Femur (tissue), 1 donor: ENCODE measurements at places on chromosomes 11 and 22.

DNA sequence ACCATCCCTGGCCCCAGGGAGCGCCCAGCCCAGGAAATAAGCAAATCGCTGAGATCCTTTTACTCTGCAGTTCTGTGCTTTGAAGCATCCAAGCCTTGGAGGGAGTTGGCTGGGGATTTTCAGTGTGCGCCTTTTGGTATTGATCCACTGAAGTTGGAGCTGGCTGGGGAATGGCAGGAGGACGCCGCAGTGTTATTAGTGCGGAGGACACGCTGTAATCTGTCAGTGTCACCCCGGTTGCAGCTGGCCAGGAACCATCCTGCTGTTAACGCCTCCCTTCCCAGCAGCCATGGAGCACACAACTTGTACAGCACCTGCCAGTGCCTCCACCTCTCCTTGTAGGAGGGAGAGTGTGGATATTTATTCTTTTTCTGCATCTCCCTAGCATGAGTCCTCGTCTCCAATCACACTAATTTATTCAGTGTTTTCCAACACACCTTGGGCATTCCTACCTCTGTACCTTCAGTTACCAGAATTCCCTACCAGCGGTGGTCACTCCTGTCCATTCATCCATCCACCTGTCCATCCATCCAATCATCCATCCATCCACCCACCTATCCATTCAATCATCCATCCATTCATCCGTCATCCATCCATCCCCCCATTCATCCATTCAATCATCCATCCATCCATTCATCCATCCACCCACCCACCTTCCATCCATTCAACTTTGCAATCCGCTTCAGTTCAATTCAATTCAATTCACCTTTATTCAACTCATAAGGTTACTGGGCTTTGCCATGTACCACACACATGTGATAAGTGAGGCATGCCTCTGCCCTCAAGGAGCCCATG is 21.9 kb upstream of the EIF3D start:
- DNase-seq, result no peak

DNA sequence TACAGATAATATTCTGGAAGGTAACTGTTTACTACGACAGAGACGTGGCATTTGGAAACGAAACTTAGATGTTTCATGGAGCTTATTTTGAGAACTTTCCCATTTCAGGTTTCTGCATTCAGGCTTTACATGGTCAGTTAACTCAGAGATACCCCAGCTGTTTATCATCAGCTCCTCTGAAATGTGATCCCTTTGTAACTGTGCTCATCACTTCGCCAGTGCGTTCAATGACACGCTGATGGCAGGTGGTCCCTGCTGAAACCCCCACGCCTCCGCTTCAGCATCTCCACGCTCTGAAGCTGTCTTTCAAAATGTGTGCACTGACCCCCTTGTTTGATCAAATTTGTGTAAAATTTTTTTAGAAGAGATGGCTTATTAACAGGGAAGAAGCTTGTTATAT is 30.5 kb downstream of the ALG12 start:
- DNase-seq, result no peak

DNA sequence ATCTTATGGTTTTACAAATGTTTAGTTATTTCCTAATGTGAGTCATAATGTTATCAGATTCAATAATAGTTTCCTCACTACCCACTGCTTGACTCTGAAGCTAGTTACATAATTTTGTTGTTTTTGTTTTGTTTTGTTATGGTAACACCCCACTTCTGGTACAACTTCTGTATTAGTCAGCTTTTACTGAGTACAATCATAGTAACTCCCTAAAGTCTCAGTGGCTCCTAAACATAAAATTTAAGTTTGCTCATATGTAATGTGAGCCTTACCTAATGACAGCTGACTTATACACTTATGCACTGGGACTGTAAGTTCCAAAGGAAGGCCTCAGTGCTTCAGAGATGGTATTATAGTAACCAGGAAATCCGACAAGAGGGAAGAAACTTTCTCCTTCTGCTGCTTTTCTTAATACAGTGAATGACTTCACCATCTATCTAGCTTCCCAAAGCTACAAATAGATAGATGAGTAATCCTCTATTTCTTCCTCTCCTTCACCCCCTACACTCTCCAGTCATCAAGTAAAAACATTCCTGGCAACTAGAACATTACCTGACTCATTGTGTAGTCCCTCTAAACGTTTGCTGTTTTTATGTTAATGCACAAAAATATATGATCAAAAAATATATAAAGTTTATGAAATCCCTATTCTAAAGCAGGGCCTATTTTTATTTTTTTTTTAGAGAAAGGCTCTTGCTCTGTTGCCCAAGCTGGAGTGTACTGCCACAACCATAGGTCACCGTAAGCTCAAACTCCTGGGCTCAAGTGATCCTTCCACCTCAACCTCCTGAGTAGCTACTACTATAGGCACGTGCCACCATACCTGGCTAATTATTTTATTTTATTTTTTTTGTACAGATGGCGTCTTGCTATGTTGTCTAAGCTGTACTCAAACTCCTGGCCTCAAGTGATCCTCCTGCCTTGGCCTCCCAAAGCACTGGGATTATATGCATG is 563.0 kb downstream of the SOX6 start:
- no peak for DNase-seq

DNA sequence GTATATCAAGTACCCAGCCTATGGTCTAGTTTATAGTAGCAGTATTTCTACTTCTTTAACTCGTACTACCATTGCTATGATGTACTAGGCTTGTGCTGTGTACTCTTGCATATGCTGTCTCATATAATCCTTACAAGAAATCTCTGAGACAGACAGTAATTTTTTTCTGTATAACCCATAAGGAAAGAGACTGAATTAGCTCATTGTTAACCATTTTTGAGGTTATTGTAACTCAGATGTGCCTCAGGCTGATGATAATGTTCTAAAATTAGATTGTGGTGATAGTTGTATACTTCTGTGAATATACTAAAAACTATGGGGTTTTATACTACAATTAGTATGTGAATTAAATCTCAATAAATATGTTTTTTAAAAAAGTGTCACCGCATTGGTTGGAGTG is 112.2 kb upstream of the RRM1 start:
- DNase-seq, result no peak

DNA sequence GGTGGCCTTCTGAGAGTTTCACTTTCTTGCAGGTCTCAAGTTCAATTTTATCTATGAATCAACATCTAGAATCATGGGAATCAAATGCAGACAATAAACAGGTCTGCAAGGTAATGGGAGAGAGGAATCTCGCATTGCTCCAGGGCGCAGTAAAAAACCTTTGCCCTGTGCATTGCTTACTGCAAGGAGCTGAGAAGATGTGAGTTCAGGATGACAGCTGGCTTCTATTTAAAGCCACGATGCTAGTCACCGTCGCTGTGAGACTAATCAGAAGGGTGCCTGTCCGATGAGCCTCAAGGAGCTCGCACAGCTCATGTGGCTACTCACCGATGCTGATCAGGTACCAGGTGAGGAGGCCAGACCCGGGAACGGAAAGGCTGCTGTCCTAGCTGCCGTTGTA is 30.2 kb upstream of the APOA1 start:
- no peak for DNase-seq

- no peak for DNase-seq
Measured at GRCh38 chr11:10436224-10436623, 18.8 kb upstream of the AMPD3 start.
